Cerebellar nuclear complex (tissue), 1 donor: ENCODE measurements at places on chromosomes 3 and 15.

- no peak for DNase-seq
Observed at GRCh38 chr15:39479911-39480310, 101.0 kb upstream of the THBS1 start.

DNA sequence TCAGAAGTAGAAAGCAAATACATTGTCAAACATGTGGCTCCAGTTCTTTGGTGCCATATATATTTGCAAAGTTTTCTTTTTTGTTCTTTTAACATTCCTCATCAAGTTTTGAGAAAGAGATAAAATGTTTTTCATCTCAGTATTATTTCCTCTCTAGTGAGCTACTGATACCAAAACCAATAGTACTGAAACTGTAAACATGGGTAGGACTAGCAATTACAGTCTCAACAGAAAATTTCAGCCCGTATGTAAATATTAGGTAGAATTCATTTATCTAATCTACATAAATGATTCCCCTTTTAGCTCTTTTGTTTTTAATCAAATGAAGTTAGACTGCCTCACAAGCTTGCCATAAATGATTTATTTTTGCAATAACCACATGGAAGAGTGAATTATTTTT is 21.4 kb downstream of the SECISBP2L start:
- DNase-seq: no peak

- DNase-seq: no peak
Observed at GRCh38 chr3:47475029-47475569, 642 bp downstream of the SCAP start.

DNA sequence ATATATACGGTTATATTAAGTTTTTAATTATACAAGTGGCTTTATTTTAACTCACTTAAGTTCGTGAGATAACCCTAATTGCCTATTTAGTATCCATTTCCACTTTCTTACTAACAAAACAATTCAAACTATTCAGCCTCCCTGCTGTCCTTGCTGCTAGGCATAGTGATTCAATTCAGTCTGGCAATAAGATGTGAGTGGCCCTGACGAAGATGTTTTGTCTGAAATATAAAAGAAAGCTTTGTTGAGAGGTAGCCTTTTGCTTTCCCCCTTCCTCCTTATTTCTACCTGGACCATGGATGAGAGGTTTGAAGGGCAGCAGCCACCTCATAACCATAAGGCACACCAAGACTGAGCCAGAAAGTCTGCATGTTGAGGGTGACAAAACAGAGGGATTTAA is 89.3 kb upstream of the TRIM42 start:
- DNase-seq: no peak

- DNase-seq: no peak
Observed at GRCh38 chr3:46059432-46059831, 32.1 kb upstream of the XCR1 start.

DNA sequence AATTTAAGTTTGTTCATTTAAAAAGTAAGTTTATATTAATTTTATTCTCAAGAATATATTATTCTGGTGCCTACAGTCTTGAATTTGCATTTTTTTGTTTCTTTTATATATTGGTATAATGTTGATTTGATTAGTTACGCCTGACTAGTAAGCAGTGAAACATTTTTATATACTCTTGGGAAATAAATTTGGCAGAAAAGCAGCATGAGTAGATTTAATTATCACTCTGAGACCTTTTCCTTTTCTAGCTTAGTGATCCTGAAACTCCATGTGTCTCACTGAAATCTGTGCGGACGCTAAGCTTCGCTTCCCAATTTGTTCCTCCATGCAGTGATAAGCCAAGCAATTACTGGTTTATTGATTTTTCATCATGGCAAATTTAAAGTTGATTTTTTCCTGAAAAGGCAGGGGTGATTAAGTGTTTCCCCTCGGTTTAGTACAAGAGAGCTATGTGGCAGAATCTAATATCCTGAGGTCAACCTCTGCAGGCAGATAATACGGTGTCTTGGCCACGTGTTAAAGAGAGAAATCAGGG is 87.2 kb upstream of the MLF1 start:
- no peak for DNase-seq

- no peak for DNase-seq
Observed at GRCh38 chr3:171457607-171458061, 2.6 kb downstream of the TNIK start.

DNA sequence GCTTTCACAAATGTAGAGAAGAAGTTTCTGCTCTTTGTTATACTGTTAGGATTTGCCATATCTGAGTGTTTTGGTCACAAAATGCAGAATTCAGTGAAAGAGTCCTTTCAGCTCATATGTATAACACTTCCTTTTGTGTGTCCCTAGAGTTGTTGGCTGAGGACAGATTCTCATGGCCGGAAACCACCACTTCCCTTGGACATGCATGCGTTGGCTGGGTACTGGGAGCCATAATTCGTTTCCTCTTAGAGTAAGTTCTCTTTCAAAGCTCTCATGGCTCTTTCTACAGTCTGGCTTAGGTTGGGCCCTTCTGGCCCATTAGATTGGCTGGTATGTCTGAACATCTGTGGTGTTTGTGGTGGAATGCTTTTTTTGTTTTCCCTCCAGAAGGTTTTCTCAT is 298.5 kb downstream of the DIPK2A start:
- no peak for DNase-seq

DNA sequence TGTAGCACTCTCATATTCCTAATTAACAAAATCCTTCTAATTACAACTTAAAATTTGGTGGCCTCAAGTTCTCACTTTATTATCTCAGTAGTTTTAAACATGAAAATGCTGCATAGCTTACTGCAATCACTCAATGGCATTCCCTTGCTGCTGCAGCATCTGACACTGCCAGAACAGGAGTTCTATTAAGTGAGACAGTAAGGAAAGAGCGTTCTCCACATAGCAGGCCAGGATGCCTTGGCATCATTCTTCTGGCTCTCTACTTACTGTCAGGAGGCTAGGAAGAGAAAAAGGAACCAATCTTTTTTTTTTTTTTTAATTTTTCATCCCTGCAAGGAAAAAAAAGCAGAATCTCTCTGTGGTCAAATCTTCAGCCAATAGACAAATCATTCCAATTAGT is 3.2 kb downstream of the CNBP start:
- no peak for DNase-seq
